Effector memory CD4-positive, alpha-beta T cell (primary cell): ENCODE measurements at places on chromosomes 3 and 15.
A peak's percentile ranks its signal among the peaks of the same experiment; 100 is the strongest.

DNA sequence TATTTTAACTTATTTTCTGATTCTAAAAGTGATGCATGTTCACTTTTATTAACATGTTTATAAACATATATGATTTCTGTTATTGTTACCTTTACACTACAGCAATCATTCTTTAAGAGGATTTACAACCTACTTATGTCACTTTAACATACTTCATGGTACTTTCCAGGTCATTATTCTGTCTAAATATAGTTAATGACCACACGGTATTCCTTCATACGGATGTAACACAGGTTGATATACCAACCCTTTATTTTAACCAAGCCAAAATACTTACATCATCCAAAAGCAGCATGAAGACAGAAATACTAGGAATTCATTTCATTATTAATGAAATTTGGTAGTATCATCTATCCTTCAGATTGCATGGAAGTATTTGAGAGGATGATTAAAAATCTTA is 18.6 kb downstream of the PIK3R4 start:
- no peak for DNase-seq
- H3K4me3 ChIP-seq, result no peak overlapping the region
- no peaks in the 10 kb centered on the region for H3K4me1 ChIP-seq
- peaks cover 8% of the 10 kb centered on the region for H3K36me3 ChIP-seq
- no peak overlapping the region for H3K27ac ChIP-seq

DNA sequence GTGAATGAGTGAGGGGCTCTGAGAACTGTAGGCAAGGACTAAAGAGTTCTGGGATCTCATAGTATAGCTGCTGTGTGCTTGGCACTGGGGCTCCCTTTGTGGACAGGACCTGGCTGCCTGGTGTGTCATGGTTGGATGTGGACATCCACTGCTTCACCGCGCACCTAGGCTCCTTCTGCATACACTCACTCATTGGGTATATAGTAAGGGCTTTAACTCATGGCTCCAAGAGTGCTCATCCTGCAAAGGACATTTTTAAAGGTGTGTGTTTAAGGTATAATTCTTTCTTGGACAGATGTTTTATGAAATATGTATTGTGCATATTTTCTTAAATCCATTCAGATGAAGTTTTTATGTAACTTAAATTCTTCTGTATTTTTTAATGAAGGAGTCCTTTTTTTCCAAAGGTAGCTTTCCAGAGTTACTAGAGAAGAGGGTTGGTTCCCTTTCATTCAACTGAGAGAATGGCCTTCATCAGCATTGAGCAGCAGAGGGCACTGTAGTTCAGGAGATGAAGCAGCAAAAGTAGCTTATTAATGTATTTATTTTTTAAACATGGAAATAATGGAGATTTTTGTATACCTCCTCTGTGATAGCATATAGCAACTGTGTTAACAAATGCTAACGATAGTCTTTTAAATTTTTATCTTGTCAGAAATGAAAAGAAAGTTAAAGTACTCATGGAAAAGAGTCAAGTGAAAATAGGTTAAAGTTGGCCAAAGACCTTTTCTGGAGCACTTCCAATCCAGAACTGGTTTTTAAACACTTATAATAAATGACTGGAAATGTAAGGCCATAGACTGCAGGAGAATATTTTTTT is 25.2 kb downstream of the OXNAD1 start:
- no peaks in the 10 kb centered on the region for H3K27me3 ChIP-seq
- H3K4me1 ChIP-seq, result peaks cover 40% of the 10 kb centered on the region
- peak overlapping the region; percentile 59 for H3K4me3 ChIP-seq
- DNase-seq, result peak; percentile 23

DNA sequence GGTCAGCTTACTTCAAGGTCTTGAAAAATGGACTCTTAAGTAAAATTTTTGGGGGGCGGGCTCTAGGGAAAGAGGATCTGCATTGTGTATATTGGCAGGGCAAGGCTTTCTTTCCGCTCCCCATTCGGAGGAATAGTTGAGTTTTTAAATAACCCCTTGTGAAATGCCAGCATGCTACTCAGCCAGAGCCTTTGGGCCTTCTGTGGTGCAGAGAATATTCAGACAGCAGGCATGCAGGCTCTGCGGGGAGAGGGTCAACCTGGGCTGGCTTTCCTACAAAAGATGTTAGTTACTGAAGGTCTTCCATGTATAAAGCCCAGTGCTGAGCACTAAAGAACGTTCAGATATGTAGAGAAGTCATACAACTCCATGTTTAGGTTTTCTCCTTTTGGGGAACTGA is 40.6 kb downstream of the ADAMTSL3 start:
- no peak overlapping the region for H3K27ac ChIP-seq
- DNase-seq, result no peak
- no peaks in the 10 kb centered on the region for H3K27me3 ChIP-seq
- H3K36me3 ChIP-seq, result no peaks in the 10 kb centered on the region
- H3K4me1 ChIP-seq, result no peaks in the 10 kb centered on the region

GRCh38 chr3:195113536-195114425 is 157.2 kb downstream of the XXYLT1 start:
- H3K4me3 ChIP-seq, result no peak overlapping the region
- no peaks in the 10 kb centered on the region for H3K36me3 ChIP-seq
- H3K27ac ChIP-seq, result no peak overlapping the region
- no peaks in the 10 kb centered on the region for H3K4me1 ChIP-seq

- H3K27ac ChIP-seq, result no peak overlapping the region
- no peaks in the 10 kb centered on the region for H3K36me3 ChIP-seq
- DNase-seq, result no peak
- H3K4me1 ChIP-seq, result no peaks in the 10 kb centered on the region
- H3K27me3 ChIP-seq, result no peaks in the 10 kb centered on the region
Measured at GRCh38 chr3:38610436-38610835, 39.1 kb downstream of the SCN5A start.

DNA sequence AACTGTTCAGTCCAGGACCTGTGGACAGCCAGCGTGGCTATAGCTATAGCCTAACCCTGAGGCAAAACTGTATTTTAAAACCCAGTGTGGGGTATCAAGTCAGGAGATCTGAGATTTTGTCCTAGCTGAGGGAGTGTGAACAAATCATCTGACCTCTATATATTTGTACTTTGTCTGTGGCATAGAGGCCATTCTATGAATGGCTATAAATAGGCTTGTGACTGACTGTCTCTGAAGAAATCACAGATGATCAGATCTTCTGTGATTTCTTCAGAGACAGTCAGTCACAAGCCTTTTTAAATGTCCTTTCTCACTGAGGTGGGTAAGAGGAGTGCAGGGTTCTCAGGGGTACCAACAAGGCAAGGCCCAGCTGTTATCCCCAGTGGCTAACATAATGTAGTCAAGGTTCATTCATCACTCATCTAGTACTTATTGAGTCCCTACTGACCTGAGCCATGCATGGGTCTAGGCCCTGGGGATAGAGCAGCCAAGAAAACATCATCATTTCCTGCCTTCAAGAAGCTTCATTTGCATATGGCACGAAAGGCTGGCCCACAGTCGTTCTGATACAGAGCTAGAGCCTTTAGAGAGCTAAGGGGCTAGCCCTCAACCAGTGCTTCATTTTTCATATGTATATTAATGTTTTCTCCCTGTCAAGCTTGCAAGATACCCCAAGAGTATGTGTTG is 53.3 kb downstream of the TIPARP start:
- H3K36me3 ChIP-seq, result no peaks in the 10 kb centered on the region
- no peaks in the 10 kb centered on the region for H3K4me1 ChIP-seq
- DNase-seq, result no peak
- H3K27me3 ChIP-seq, result no peaks in the 10 kb centered on the region

DNA sequence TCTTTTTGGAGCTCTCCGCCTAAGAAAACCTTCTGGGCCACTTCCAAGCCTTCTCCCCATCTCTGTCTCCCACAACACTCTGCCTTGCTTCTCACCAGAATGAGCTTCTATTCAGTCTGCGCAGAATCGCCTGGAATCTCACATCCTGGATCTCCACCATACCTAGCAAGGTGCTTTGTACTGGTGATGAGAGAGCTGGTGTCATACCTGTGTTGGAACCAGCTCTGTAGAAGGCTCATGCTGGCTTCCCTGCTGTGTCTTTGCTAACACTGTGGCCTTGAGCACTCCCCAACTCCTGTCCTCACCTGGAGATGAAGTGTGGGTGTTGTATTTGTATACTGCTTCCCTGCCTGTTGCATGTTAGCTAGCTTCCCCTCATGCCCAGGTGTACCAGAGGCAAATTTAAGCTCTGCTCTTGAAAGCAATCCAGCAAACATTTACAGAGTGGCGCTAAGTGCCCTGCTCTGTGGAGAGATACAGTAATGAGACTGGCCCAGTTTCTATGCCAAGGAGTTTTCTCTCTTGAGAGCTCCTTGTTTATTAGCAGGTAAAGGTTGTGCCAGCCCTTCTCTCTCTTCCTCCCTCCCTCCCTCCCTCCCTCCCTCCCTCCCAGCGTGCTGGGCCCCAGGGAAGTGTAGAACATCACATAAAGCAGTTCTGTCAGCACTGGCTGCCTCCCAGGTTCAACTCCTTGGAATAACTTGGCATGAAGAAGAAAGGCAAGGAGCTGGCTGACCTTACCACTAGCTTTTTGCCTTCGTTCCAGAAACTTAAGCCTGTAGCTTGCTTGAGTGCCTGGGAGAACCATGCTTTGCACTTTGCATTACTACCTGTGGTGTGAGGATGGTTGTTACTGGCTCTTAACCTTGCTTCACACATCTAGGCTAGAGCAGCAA is 54.9 kb downstream of the TRIM71 start:
- no peak overlapping the region for H3K4me3 ChIP-seq
- DNase-seq, result no peak
- H3K27me3 ChIP-seq, result no peaks in the 10 kb centered on the region

DNA sequence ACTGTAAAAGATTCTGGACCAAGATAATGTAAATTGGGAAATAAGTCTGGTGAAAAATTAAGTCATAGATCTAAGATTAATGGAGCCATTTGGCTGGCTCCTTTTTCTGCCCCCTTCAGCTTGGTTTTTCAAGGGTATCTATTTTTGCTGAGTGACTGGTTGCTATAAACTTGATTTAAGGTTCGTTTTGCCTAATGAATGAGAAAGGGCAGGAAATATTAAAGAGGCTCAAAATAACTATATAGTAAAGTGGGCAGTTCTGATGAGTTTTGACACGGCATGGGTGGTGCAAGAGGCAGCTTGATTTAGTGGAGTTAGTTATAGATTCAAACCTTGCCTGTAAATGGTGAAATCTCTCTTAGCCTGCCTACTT is 140.7 kb downstream of the STAC start:
- no peaks in the 10 kb centered on the region for H3K27me3 ChIP-seq
- H3K36me3 ChIP-seq, result no peaks in the 10 kb centered on the region
- no peaks in the 10 kb centered on the region for H3K4me1 ChIP-seq
- H3K4me3 ChIP-seq, result no peak overlapping the region

DNA sequence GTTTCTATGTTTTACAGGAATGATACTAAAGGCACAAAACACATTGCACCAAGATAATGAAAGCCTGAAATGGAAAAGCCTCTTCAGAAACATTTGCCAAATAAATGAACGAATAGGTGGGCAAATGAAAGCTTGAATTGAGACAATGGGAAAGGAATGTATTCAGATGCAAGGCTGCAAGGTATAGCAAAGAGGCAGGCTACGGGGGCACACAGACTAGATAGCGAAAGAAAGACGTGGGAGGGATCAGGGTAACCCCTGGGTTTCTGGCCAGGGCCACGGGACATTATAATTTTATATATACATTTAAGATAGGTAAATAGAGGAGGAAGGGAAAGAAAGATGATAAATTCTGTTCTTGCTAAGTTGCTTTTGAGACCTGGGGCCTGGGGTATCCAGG is 95.9 kb upstream of the NLGN1 start:
- H3K27ac ChIP-seq, result no peak overlapping the region
- no peaks in the 10 kb centered on the region for H3K4me1 ChIP-seq
- no peak overlapping the region for H3K4me3 ChIP-seq
- H3K27me3 ChIP-seq, result no peaks in the 10 kb centered on the region

DNA sequence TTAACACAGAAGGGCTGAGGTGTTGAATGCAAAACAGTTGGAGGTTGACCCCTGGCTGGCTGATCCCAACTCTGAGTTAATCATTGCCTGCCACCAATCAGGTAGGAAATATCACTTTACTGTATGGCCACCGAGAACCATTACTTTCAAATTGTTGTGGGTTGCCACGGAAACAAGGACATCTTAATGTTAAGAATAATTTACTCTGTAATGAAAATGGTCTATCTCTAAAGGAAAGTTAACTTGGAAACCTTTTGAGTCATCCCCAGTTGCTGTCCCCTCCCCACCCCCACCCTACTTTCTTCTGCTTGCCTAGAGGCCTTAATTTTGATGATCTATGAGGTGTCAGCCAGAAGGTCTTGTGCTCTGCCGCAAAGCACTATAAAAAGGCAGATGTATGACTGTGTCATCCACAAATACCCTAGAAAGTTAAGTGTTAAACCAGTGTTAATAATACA is 78.7 kb upstream of the SNRK start:
- no peak for DNase-seq
- H3K4me3 ChIP-seq, result no peak overlapping the region
- H3K27ac ChIP-seq, result no peak overlapping the region
- H3K36me3 ChIP-seq, result no peaks in the 10 kb centered on the region

GRCh38 chr3:8085498-8085897 is 416.1 kb upstream of the LMCD1 start:
- H3K4me1 ChIP-seq, result no peaks in the 10 kb centered on the region
- H3K4me3 ChIP-seq, result no peak overlapping the region
- DNase-seq, result no peak
- no peak overlapping the region for H3K27ac ChIP-seq
- H3K36me3 ChIP-seq, result no peaks in the 10 kb centered on the region
- H3K27me3 ChIP-seq, result no peaks in the 10 kb centered on the region

DNA sequence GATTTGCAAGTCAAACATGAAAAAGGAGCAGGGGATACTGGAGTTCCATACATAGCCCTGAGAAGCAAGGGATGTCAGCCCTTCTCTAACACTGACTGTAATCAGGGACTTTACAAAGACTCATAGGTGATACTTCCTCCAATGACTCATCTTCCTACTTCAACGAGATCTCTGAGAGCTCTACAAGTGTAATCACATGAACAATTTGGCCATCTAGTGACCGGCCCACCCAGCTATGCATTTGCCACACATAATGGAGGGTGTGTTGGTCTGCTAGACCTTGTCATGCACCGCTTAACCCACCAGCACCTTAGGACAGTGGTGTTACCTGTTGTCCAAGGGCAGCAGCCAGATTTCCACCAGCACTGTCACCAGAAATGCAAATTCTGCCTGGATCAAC is 75.3 kb downstream of the NCEH1 start:
- no peak for DNase-seq
- H3K27me3 ChIP-seq, result no peaks in the 10 kb centered on the region
- no peak overlapping the region for H3K27ac ChIP-seq
- no peak overlapping the region for H3K4me3 ChIP-seq

GRCh38 chr15:70133296-70133695 is 35.6 kb upstream of the TLE3 start:
- no peaks in the 10 kb centered on the region for H3K4me1 ChIP-seq
- H3K27ac ChIP-seq, result no peak overlapping the region
- H3K36me3 ChIP-seq, result no peaks in the 10 kb centered on the region
- no peak overlapping the region for H3K4me3 ChIP-seq
